Tibial nerve (tissue), 4 donors: ENCODE measurements at places on chromosomes 16 and 17. TPM values are rescaled to one million over a fixed set of nuclear protein-coding genes. Genes with fewer than 3 reads are reported as not detected.

- H3K27me3 ChIP-seq, result no peaks in the 10 kb centered on the region
- H3K27ac ChIP-seq, result peak overlapping the region; percentile 91
- DNase-seq, result no peak
- no peaks in the 10 kb centered on the region for H3K4me1 ChIP-seq
Observed at GRCh38 chr16:15434079-15434424, 336 bp upstream of the BMERB1 start.

GRCh38 chr17:45413498-45413923 is 19.2 kb downstream of the ARHGAP27 start:
- H3K4me1 ChIP-seq, result peaks cover 23% of the 10 kb centered on the region
- DNase-seq, result no peak
- no peaks in the 10 kb centered on the region for H3K36me3 ChIP-seq
- no peaks in the 10 kb centered on the region for H3K27me3 ChIP-seq
- no peak overlapping the region for H3K27ac ChIP-seq
- H3K4me3 ChIP-seq, result no peak overlapping the region

DNA sequence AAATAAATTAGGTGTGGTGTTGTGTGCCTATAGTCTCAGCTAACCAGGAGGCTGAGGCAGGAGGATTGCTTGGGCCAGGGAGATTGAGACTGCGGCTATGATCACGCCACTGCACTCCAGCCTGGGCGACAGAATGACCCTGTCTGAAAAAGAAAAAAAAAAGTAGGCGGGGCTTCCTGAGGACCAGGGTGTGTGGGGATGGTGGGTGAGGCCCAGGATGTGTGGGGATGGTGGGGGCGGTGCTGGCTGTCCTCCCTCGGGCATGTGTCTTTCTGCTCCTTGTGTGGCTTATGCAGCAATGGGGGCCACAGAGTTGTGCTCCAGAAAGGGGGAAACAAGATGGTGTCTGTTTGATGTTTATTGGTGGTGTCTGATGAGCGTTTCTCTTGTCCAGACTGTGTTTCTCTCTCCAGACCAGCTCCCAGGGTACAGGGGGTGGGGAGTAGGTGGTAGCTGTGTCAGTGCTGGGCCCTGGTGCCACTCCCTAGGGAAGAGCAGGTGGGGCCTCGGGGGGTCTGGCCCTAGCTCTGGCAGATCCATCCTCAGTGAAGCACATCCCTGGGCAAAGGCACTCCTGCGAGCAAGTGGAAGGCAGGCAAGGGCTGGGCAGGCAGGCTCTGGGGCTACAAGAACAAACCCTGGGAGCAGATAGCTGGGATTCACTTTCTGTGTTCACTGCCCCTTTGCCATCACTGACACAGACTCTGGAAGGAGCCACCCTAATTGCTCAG is 2.3 kb downstream of the LCAT start:
- peaks cover 37% of the 10 kb centered on the region for H3K4me1 ChIP-seq
- no peak overlapping the region for H3K4me3 ChIP-seq
- peak overlapping the region; percentile 73 for H3K27ac ChIP-seq
- H3K36me3 ChIP-seq, result peaks cover 63% of the 10 kb centered on the region

DNA sequence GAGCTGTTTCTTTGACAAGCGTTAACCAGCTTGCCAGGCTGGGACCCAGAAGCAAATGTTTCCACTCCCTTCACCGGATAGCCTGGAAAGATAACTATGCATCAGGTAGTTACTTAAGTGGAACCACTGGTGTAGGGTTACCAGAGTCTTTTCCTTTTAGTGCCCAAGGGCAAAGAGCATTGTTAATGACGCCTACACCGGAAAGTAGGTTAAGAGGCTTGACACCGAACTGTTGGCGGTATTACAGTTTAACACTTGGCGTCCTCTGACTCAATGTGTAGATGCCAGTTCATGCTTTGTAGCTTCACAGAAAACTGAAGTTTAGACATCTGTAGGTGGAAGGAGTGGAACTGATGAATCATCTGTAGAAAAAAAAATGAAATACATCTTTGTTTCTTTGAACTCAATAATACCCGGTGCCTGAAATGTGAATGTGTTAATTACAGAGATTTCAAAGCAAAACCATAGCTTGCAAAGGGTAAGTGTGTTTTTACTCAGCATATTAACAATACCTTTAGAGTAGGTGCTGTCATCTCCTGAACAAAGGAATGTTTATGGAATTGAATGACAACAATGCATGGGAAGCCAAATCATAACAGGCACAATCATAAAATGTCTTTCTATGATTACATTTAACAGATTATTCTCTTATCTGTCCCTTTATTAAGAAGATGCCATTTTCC is 426.7 kb upstream of the SALL1 start:
- H3K4me1 ChIP-seq, result no peaks in the 10 kb centered on the region
- no peak overlapping the region for H3K27ac ChIP-seq
- no peaks in the 10 kb centered on the region for H3K36me3 ChIP-seq

DNA sequence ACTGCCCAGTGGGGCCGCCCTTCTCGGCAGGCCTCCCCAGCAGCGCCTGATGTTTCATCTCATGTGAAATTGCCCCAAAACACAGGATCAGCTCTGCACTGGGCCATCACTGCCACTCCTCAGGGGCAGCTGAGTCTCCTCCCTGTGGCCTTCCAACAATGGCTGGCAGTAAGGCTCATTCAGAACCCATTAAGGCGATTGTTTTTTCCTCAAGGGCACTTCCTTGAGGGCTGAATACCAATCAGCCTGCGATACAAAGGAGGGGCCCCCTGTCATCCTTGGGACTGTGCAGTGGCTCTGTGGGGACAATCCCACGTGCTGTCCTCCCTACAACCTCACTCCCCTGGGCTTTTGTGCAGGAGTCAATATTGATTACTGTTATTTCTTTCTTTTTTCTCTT is 47.5 kb downstream of the XYLT1 start:
- H3K4me1 ChIP-seq, result no peaks in the 10 kb centered on the region
- H3K36me3 ChIP-seq, result no peaks in the 10 kb centered on the region
- no peak for DNase-seq
- H3K27me3 ChIP-seq, result no peaks in the 10 kb centered on the region
- no peak overlapping the region for H3K27ac ChIP-seq

- no peaks in the 10 kb centered on the region for H3K4me1 ChIP-seq
- peak overlapping the region; percentile 49 for H3K4me3 ChIP-seq
- no peaks in the 10 kb centered on the region for H3K27me3 ChIP-seq
- no peaks in the 10 kb centered on the region for H3K36me3 ChIP-seq
- DNase-seq, result no peak
Observed at GRCh38 chr17:80455336-80455710, 21.1 kb downstream of the NPTX1 start.

DNA sequence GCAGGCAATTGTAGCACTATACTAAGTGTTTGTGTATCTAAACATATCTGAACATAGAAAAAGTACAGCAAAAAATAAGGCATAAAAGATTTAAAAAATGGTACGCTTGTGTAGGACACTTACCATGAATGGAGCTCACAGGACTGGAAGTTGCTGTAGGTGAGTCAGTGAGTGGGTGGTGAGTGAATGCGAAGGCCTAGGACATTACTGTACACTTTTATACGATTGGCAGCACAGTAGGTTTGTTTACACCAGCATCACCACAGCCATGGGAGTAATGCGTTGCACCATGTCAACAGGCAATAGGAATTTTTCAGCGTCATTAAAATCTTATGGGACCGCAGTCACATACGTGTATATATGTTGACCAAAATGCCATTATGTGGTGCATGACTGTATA is 45.6 kb downstream of the DNAH9 start:
- H3K27ac ChIP-seq, result no peak overlapping the region
- H3K4me3 ChIP-seq, result no peak overlapping the region
- H3K36me3 ChIP-seq, result no peaks in the 10 kb centered on the region

DNA sequence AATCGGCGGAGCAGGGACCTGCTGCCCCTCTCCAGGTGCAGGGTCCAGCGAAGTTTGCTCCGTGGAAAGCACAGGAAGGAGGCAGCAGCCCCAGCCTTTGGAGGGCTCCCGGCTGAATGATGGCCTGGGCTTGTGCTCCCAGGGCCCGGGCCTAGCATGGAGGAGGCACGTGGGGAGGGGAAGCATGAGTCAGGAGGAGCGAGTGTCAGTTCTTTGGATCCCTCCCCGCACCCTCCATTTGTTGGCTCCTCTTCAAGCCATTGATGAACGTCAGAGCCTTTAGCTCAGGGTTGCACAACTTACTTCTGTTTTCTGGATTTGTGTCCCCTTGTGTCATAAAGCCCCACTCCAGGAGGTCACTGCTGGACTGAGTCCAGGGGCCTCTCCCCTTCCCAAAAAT is 25.8 kb downstream of the TTYH2 start:
- no peaks in the 10 kb centered on the region for H3K36me3 ChIP-seq
- no peak for DNase-seq
- no peak overlapping the region for H3K4me3 ChIP-seq
- no peak overlapping the region for H3K27ac ChIP-seq
- no peaks in the 10 kb centered on the region for H3K4me1 ChIP-seq
- H3K27me3 ChIP-seq, result no peaks in the 10 kb centered on the region

GRCh38 chr16:80167657-80168390 is 373.0 kb upstream of the DYNLRB2 start:
- H3K4me3 ChIP-seq, result no peak overlapping the region
- no peak for DNase-seq
- H3K27ac ChIP-seq, result no peak overlapping the region
- H3K4me1 ChIP-seq, result no peaks in the 10 kb centered on the region

- H3K27ac ChIP-seq, result no peak overlapping the region
- no peaks in the 10 kb centered on the region for H3K27me3 ChIP-seq
Observed at GRCh38 chr17:16040710-16041251, 41.2 kb downstream of the TTC19 start.

GRCh38 chr17:60704170-60704569 is 26.5 kb downstream of the BCAS3 start:
- no peak overlapping the region for H3K27ac ChIP-seq
- peaks cover 65% of the 10 kb centered on the region for H3K36me3 ChIP-seq
- no peak for DNase-seq
- H3K4me1 ChIP-seq, result no peaks in the 10 kb centered on the region
- no peaks in the 10 kb centered on the region for H3K27me3 ChIP-seq
- no peak overlapping the region for H3K4me3 ChIP-seq

DNA sequence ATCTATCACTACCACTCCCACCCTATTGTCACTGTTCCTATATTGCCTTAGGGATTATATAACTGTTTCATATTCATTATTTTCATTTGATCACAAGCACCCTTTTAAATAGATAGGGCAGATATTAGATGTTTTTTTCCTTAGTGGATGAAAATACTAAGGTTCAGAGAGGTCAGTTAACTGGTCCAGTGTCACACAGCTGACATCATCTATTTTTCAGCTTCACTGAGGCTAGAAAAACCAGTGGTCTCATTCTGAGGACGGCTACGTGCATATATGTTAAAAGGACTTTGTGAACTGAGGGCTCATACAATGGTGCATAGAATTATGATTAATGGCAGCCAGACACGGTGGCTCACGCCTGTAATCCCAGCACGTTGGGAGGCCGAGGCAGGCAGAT is 29.0 kb upstream of the RGS9 start:
- H3K4me1 ChIP-seq, result peaks cover 26% of the 10 kb centered on the region
- no peak for DNase-seq
- H3K36me3 ChIP-seq, result no peaks in the 10 kb centered on the region

DNA sequence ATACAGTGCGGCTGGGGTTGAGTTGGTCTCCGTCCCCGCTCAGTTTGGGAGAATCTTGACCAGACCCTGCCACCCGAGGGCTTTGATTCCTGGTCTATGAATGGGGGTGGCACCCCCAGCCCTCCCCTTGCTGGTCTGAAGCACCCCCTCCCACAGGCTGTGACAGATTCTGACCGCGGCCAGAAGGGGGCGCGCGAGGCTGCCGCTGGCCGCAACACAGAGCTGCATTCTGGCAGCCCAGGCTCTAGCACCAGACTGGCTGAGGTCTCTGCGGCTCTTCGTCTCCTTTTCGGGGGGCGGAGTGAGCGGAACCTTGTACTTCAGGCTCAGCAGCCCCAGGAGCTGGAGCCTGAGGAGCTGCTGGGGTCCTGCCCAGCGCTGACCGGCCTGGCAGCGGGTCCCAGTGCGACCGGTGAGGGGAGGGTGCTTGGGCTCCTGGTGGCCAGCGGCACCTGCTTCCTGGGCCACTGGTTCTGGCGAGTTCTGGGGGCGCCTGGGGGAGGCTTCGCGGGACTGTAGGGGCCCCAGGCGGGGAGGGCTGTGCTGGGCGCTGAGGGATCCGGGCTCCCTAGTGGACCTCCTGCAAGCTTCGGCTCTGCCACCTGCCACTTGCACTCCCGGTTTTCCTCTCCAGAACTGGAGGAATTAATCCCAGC is 1011.6 kb downstream of the KCNJ18 start:
- no peak overlapping the region for H3K27ac ChIP-seq
- H3K27me3 ChIP-seq, result no peaks in the 10 kb centered on the region
- DNase-seq, result no peak
- no peak overlapping the region for H3K4me3 ChIP-seq
- H3K4me1 ChIP-seq, result no peaks in the 10 kb centered on the region
- H3K36me3 ChIP-seq, result no peaks in the 10 kb centered on the region

GRCh38 chr17:27326051-27326450 is 32.1 kb downstream of the WSB1 start:
- peaks cover 25% of the 10 kb centered on the region for H3K4me1 ChIP-seq
- no peak overlapping the region for H3K27ac ChIP-seq
- no peak overlapping the region for H3K4me3 ChIP-seq
- no peaks in the 10 kb centered on the region for H3K27me3 ChIP-seq
- no peak for DNase-seq

DNA sequence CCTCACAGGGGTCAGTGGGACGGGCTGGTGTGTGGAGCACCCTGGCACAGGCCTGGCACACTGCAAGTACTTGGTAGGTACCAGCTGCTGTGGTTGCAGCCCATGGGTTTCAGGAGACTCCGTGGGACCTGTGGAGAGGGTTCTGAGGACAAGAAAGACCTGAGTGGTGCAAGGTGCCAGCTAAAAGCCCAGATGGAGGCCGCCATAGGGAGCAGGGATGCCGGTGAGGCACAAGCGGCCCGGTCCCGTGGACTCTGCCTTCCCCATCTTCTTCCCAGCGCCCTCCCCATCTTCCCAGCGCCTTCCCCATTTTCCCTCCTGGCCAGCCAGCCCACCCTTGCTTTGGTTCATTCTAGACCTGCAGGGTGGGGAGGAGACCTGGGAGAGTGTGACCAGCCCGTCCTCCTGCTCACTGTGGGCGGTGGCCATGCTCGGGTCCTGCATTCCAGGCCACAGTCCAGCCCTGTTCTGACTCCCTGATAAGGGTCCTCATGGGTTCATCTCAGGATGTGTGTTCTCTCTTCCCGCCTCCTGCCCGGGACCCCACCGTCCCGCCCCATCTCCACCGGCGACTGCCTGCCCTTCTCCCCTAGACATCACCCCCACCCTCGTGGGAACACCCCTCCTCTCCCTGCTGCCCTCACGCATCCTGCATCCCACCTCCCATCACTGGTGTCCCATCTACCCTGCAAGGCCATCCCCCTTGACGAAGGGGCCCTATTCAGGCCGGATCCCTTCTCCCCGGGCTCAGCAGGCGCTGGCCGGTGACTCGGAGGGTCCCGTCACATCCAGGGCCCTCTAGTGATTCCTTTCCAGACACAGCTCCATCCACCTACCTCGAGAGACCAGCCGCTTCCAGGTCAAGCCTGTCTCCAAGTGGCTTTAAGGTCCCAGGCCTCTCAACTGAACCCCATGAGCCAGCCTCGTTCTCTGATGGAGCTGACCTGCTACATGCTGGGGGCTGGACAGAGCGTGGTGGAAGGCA is 3.4 kb downstream of the ZNF469 start:
- no peaks in the 10 kb centered on the region for H3K36me3 ChIP-seq
- peaks cover 42% of the 10 kb centered on the region for H3K4me1 ChIP-seq
- no peak for DNase-seq
- H3K4me3 ChIP-seq, result no peak overlapping the region

KRTAP1-1 gene
- total RNA-seq, result not detected

KCNG4 gene
- total RNA-seq, result not detected

SLFN14 gene
- total RNA-seq, result not detected

ABI3 gene
- total RNA-seq, result 14.4 TPM

KRTAP3-2 gene
- total RNA-seq, result not detected

ZG16B gene
- total RNA-seq, result not detected

TSPAN10 gene
- total RNA-seq, result not detected

ZNF423 gene
- 20.5 TPM for total RNA-seq

FAM117A gene
- 12.9 TPM for total RNA-seq

LRRC37A gene
- 4.3 TPM for total RNA-seq

ZNF668 gene
- 15.5 TPM for total RNA-seq
